Epithelial cell of prostate (primary cell): ENCODE measurements at places on chromosomes 7 and 10.

DNA sequence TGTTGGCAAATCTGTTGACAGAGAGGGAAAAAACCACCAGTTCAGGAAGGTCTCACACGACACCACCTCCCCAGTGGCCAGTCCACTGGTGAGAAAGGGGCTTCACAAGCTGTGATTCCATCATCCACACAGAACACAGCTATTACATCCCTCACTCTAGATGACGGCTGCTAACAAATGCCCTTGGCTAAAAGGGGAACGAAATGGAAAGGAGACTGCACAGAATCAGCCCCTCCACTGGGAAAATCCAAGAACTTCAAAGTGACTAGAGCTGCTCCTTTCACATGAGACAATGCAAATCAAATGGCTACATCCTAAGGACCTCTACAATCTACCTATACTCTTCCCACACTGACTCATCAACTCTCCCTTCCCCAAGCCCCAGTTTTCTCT, 5.6 kb downstream of the PARP12 start:
- no peak for DNase-seq

- DNase-seq: no peak
Measured at GRCh38 chr7:106375499-106375898, 90.7 kb upstream of the NAMPT start.

DNA sequence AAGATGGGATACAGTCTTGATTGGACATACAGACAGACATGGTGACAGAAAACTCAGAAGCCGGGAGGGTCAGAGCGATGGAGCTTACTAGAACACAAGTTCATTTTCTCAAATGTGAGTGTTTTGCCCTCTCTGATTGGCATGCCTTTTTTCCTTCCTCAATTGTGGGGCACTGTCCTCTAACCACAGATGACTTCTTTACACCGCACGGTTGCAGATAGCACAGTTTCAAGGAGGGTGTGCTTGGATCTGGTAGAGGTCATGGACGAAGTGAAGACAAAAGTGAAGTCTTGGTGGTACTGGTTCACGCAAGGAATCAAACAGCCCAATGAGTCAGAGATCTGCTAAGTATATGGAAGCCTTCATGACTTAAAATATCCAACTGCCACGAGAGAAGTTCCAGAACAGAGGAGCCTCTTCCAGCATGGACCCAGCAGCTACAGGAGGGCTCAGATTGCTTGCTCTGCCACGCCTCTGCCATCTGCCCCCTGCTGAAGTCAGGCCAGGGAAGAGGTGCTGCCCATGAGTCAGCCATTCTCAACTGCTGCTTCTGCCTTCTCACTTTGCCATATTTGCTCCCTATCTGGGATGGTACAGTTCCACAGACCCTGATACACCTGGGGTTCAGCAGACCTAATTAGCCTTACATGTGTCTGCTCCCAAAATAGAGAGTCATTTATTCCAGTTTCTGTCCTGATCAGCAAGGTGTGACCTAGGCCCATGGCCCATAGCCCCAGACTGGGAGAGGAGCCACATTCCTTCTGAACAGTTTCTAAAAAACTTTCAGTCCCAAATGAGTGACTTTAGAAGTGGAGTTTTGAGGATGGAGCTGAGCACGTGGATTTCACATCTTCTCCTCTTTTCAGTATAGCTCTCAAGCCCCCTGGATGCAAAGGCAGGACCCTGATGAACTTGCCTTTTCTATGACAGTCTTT, 413.8 kb downstream of the KCNMA1 start:
- no peak for DNase-seq

DNA sequence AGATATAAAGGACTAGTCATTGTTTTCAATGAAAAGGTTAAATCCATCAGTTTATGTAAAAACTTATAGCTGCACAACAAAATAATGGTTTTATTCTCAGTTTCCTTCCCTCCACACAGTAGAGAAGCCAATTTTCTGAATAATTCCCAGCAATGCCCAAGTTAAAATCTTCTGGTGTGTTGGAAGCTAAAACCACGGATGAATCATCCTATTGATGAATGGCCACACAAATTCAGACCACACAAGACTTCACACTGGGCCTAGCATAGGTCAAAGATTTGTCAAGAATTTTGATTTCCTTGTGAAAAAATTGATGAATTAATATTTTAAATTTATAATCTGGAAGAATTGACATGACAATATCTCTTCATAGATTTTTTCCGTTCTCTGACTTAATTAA, 617.6 kb downstream of the INHBA start:
- DNase-seq: no peak
